Activated CD4-positive, alpha-beta memory T cell treated with anti-CD3 and anti-CD28 coated beads, Interleukin-2, amount 10 ng/mL, durations not matched to agents 7 days and 5 days (primary cell): ENCODE measurements at places on chromosomes 4 and X.

DNA sequence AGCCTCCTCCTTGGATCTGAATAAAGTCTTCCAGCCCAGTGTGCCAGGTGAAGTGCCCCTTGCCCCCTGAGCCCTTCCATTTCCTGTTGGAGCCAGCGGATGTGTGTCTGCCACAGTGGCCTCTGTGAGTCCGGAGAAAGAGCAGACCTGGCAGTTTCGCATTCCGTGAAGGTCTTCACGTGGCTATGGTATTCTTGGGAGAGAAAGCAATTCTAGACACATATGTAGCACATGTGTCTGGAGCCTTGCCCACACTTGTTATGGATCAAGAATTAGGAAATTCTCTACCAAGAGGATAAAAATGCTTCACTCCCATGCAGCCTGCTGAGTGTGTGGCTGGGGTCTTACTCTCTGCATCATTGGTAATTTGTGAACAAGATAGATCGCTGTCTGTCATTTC lies 130.9 kb downstream of the REPS2 start:
- no peak for DNase-seq

DNA sequence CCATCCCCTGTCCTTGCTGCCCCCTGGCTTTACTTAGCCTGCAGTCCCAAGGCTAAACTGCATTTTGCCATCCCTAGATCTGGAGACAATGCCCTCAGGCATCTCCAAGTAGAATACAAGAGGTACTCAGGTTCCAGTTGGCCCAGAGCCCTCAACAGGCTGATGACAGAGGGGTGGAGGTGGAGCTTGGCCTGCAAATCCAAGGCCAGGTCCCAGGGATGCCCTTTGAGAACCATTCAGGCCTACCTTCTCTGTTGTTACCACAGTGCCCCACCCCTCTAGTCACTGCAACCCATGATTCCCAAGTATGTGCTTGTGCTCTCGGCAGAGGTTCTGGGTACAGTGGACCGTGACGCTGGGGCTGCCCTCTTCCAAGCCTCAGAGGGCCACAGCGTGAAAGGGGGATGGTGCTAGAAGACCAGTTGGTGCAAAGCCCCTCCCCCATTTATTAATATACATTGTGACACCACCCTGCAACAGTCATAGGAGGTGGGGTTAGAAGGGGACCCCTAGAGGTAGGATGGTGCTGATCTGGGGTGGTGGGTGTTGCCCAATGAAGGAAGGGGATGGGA lies 6.4 kb upstream of the UBA1 start:
- DNase-seq: no peak

GRCh38 chr4:78667764-78668163 lies 108.4 kb upstream of the BMP2K start:
- DNase-seq: no peak

- DNase-seq: no peak
Measured at GRCh38 chr4:566035-566434, 10.1 kb downstream of the TMEM271 start.

DNA sequence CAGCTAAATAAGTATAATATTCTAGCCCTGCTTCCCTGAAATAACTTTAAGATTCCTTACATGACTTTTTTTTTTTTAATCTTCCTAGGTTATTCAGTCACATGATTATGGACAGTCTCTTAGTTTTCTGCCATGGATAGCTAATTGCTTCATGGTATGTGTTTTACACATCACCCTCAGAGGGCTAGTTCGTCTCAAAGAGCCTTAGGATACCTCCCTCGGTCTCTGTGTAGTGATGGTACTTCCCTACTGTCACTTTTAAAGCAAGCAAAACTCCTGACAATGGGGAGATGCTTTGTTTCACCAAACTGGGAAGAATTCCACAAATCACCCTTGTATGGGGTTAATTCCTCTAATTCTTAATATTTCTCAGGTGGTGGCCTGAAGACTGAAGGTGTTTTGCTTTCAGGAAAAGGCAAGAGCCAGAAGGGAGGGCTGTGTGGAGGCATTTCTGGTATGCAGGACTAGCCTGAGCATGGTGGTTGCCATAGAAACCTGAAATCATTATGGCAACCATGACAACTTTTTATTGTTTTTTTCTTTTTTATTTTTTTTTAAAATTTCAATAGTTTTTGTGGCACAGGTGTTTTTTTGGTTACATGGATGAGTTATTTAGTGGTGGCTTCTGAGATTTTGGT lies 70.4 kb downstream of the BEX3 start:
- DNase-seq: no peak

GRCh38 chrX:23434356-23434884 lies 99.8 kb downstream of the PTCHD1 start:
- DNase-seq: no peak

- DNase-seq: no peak
Measured at GRCh38 chr4:126071346-126072333, 756.9 kb downstream of the FAT4 start.

GRCh38 chr4:19850909-19851308 lies 400.8 kb upstream of the SLIT2 start:
- DNase-seq: no peak

GRCh38 chrX:107684956-107685385 lies 56.7 kb downstream of the PRPS1 start:
- DNase-seq: peak; percentile 49

GRCh38 chr4:18846313-18846712 lies 824.8 kb upstream of the LCORL start:
- DNase-seq: no peak

DNA sequence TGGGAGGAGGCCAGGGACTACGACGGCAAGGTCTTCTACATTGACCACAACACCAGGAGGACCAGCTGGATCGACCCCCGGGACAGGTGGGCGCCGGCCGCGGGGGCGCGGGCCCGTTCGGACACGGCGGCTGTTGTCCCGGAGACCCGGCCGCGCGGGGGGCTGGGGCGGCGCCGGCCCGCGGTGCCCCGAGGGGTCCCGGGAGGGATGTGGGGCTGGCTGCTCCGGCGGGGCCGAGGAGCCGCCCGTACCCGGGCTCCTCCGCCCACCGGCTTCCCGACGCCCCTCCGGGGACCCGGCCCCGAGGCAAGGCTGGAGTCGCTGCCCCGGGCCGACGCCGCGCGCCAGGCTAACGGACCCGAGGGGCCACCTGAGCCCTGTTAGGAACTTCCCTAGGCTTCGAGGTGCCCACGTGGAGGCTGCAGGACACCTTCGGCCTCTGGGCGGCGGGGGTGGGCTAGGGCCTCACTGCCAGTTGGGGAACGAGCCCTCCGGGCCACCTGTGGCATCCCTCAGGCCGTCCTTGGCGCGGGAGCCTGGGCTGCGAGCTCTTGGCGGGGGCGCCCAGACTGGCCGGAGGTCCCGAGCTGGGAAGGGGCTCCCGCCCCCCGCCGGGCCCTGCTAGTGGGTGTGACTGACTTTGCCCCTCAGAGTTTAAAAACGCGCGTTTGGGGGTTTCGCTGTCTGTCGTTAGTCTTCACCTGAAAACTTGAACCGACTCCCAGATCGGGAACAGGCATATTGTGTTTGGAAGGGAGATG lies 660 bp downstream of the WWC2 start:
- DNase-seq: no peak

DNA sequence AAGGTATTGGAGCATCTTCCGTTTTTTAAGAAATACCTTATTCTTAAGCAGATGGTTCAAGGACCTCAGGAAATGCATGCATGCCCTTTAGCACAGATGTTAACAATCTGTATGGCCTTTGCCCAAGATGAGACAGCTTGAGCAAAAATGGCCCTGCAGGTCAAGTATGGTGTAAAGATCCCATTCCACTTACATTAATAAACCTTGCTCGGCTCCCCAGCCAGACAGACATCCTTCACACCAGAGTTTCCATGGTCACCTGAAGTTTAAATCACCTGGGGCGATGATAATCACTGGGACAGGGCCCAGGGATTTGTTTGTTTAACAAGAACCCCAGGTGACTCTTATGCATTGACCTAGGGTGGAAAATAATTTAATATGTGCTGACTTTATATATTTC lies 287.0 kb upstream of the NOCT start:
- no peak for DNase-seq

DNA sequence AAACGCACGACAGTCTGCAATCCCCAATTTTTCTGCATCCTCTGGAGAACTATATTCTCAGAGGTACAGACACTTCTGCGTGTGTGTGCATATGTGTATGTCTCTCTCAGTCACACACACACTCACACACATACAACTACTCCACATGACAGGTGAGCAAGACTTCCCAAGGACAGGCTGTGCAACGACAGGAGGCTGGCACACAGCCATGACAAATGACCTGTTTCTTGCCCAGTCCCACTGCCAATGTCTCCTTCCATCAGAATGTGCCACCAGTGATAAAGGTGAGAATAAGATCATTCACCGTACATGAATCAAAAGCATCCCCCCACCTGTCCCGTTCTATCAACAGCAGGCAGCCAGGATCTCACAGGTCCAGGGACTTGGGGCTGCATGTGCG lies 52.4 kb downstream of the PPP2R2C start:
- no peak for DNase-seq

- DNase-seq: no peak
Measured at GRCh38 chr4:113243312-113243711, 193.9 kb downstream of the ANK2 start.
